ENCODE measurements at places on chromosomes 2 and 18.

DNA sequence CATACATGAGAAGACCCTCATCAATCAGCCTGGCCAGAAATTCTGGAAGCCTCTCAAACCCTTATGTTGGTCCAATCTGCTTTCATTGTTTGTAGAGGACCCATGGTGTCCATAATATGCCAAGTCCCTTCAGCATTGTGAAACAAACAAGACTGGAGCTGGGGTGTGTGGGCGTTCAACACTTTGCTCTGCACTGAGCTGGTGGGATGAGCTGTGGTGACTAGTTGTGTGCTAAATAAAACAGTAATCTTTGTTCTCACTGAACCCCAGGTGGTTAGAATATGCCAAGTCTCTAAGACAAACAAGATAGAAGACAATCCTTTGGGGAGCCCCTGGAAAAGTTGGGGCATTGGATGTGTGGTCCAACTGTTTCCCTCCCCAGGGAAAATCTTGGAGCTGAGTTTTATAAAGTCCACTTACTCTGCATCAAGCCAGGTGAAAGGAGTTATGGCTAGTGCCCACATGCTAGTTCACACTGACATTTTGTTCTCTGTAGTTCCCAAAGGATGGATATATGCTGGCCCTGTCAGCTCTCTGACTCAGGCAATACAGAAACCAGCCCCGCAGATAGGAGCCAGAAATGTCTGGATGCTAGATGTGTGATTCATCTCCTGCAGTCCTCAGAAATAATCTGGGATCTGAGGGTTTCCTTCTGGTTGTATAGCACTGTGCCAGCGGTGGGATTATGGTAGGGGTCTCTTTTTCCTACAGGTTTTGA lies 260.2 kb downstream of the TMX3 start:
- H3K27me3 ChIP-seq = no peaks in the 10 kb centered on the region
- no peak overlapping the region for H3K4me3 ChIP-seq
- no peak for DNase-seq
- H3K36me3 ChIP-seq = no peaks in the 10 kb centered on the region
- H3K4me1 ChIP-seq = no peaks in the 10 kb centered on the region

DNA sequence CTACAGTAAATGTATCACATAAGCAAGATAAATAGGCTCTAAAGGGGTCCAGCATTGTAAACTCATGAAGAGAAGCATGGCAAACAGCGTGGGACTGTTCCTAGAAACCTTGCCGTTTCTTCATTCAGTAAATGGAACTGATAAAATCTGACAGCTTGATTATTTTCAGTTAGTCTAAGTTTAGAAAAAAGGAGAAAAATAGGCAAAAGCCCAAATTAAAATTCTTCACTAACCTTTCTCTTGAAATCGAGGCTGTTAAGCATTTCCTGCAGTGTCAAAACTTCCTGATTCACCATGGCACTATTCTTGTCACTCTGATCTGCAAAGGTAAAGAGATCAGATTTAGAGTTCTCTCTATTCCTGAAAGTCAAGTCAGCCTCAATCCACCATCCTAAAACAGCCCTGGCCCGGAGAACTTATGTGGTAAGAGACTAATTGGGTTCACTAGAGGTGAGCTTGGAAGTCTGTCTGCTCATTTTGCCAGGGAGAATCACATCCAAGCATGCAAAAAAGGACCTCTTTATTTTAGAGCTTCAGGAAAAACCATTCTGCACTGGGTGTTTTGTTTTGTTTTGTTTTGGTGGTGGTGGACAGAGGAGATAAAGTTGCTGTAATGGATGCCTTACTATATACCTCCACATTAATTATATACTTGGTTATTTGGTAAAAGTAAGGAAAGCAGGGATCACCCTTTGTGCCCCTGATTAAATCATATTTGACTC lies 52.4 kb upstream of the STAT1 start:
- H3K27ac ChIP-seq = no peak overlapping the region
- peaks cover 5% of the 10 kb centered on the region for H3K4me1 ChIP-seq
- no peak overlapping the region for H3K4me3 ChIP-seq
- DNase-seq = no peak

GRCh38 chr2:231296401-231296974 lies 98.1 kb downstream of the ARMC9 start:
- H3K4me1 ChIP-seq = no peaks in the 10 kb centered on the region
- no peak overlapping the region for H3K4me3 ChIP-seq
- H3K27ac ChIP-seq = peak overlapping the region; percentile 73

- peaks cover 31% of the 10 kb centered on the region for H3K36me3 ChIP-seq
- no peaks in the 10 kb centered on the region for H3K27me3 ChIP-seq
- no peak for DNase-seq
- H3K4me3 ChIP-seq = no peak overlapping the region
- H3K4me1 ChIP-seq = no peaks in the 10 kb centered on the region
These were observed 79.6 kb downstream of the PXDN start for GRCh38 chr2:1664698-1665097.

DNA sequence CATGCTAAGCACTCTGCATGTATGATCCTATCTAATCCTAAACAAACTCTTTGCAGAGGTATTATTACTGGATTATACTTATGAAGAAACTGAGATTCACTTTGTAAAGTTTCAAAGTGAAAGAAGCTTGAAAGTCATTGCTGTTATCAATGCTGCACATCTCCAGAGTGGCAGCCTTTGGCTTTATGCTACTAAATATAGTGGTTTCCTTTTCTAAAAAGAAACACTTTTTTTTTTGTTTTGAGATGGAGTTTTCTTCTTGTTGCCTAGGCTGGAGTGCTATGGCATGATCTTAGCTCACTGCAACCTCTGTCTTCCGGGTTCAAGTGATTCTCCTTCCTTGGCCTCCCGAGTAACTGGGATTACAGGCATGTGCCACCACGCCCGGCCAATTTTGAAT lies 114.9 kb upstream of the RAB27B start:
- no peak overlapping the region for H3K27ac ChIP-seq
- DNase-seq = no peak
- H3K36me3 ChIP-seq = no peaks in the 10 kb centered on the region
- no peaks in the 10 kb centered on the region for H3K4me1 ChIP-seq
- H3K4me3 ChIP-seq = no peak overlapping the region

- DNase-seq = no peak
- H3K4me3 ChIP-seq = no peak overlapping the region
- peaks cover 12% of the 10 kb centered on the region for H3K4me1 ChIP-seq
These were observed 175.1 kb downstream of the ACKR3 start for GRCh38 chr2:236744716-236745115.

DNA sequence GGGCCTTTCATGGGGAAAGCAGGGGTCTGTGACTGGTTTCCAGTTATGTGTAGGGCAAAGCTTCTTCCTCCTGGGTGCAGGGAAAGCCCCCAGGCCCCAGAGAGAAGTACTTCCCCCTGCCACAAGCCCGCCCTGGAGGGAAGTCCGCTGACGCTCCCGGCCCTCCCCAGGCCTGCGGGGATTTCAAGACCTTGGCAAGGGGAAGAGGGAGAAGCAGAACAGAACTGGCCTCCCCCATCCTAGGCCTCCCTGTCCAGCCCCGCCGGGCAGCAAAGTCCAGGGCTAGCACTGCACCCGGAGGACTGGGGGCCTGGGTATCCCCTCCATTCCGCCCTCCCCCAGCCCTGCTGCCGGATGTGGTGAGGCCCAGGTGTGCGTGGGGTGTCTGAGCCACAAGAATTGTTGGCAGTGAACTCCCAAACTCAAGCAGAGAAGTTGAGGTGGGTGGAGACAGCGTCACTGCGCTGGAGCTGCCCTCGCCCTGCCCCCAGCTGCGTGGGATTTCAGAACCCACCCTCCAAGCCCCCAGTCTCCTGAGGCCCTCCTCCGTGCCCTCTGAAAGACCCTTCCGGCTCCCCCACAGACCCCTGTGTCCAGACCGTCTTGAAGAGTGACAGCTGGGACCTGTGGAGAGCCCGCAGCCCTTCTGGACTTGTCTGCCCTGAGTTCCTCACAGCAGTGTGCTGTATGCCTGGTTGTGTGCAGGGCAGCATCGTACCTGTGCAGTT lies 1.1 kb upstream of the DUSP2 start:
- peaks cover 30% of the 10 kb centered on the region for H3K27me3 ChIP-seq
- no peak overlapping the region for H3K27ac ChIP-seq
- peaks cover 25% of the 10 kb centered on the region for H3K4me1 ChIP-seq
- H3K36me3 ChIP-seq = no peaks in the 10 kb centered on the region

DNA sequence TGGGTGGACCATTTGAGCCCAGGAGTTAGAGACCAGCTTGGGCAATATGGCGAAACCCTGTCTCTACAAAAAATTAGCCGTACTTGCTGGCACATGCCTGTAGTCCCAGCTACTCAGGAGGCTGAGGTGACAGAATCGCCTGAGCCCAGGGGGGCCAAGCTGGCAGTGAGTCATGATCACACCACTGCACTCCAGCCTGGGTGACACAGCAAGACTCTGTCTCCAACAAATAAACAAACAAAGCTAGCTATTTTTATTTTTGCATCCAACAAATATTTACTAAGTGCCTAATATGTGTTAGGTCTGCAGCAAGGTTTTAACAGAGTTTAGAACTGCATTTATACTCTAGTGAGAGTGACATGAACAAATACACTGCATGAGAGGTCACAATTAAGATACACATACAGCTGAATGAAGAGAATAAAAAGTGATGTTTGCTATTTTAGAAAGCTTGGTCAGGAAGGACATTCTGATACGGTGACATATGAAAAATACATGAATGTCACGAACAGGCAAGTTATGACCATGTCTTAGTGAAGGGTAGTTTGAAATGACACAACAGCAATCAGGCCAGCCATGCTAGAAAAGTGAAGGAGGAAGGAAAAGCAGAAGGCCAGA lies 83.2 kb upstream of the FRZB start:
- no peak for DNase-seq
- no peak overlapping the region for H3K4me3 ChIP-seq
- H3K27me3 ChIP-seq = no peaks in the 10 kb centered on the region

DNA sequence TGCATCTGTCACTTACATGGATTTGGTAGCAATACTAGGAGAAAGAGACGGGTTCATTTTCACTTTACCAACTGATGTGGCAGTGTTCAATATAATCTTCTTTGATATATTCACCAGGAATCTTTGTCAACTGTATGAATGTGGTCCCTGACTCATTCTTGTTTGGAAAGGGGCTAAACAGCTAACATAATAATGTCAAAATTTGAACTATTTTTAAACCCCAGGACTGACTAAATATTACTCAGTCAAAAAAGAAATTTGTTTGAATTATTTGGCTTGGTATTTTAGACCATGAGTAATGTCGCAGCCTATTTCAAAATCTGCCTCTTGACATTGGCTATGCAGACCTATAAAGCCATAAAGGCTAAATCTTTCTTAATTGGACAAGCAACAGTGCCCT lies 413.7 kb upstream of the RGPD4 start:
- no peaks in the 10 kb centered on the region for H3K36me3 ChIP-seq
- no peak overlapping the region for H3K27ac ChIP-seq
- no peak overlapping the region for H3K4me3 ChIP-seq
- H3K4me1 ChIP-seq = no peaks in the 10 kb centered on the region
- DNase-seq = no peak

DNA sequence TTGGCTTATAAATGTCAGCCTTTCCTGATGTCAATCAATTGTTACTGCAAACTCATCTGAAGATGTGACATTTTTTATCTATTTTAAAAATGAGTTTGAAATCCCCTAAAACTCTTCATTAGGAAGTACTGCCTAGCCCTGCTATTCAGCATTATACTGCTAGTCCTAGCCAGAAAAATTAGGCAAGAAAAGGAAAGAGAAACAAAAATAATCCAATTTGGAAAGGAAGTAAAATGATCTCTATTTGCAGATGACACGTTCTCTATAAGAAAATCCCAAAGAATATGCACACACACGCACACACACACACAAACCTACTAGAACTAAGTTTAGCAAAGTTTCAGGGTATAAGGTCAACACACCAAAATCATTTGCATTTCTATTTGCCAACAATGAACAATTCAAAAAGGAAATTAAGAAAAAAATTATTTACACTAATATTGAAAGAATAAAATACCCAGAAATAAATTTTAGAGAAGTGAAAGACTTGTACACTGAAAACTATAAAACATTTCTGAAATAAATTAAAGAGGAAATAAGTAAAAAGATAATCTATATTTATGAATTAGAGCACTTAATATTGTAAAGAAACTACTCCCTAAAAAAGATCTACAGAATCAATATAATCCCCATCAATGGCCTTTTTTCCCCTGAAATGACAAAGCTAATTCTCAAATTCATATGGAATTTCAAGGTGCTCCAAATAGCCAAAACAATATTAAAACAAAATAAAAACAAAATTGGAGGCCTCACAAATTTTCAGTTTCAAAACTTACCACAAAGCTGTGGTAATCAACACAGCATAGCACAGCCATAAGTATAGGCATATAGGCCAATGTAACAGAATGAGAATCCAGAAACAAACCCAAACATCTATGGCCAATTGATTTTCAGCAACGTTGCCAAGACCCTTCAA lies 433.7 kb upstream of the TRIB2 start:
- no peaks in the 10 kb centered on the region for H3K36me3 ChIP-seq
- DNase-seq = no peak
- H3K27me3 ChIP-seq = no peaks in the 10 kb centered on the region
- H3K4me1 ChIP-seq = 0 out of 2 replicates have a peak, but pooled peaks cover 1% of the 10 kb centered on the region

All from GM23338 (cell line).